Effector CD8-positive, alpha-beta T cell (primary cell): ENCODE measurements at places on chromosomes 12 and 14.
A peak's percentile ranks its signal among the peaks of the same experiment; 100 is the strongest.

DNA sequence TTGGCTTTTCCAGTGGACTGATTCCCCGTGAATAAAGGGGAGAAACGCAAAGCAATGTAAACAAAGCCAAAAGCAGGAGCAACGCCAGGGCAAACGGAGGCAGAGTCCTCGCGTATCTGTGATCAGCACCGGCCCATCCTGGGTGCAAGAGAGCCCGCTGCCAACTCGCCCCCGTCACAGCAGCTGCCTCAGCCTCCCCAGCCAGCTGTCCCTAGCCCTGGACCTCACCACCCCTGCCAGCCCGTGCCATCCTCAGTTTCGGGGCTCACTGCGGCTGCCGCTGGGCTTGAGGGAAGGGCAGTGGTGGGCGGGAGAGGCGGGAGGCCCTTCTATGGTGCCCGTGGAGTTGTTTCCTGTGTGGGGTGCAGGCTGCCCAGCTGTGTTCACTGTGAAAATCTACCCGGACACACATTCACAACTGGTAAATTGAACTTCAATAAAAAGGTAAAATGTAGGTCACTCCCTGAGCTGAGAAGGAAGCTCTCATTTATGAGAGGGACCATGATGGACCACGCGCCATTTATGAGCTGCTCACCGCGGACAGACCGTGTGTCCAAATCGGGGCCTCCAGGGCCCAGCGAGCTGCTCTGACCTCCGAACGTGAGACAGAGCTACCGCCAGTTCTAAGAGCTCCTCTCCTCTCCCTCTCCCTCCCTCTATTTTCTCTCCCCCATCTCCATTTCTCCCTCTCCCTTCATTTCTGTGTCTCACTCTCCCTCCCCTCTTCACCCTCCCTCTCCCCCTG is 330.5 kb upstream of the SFSWAP start:
- no peak for DNase-seq

- no peak for DNase-seq
Measured at GRCh38 chr14:105067969-105068301, 2.7 kb upstream of the GPR132 start.

- DNase-seq: no peak
Measured at GRCh38 chr12:71958056-71958455, 19.4 kb downstream of the TPH2 start.

GRCh38 chr14:79587875-79588274 is 623.4 kb downstream of the DIO2 start:
- no peak for DNase-seq

GRCh38 chr14:91249841-91250616 is 5.5 kb upstream of the GPR68 start:
- no peak for DNase-seq

DNA sequence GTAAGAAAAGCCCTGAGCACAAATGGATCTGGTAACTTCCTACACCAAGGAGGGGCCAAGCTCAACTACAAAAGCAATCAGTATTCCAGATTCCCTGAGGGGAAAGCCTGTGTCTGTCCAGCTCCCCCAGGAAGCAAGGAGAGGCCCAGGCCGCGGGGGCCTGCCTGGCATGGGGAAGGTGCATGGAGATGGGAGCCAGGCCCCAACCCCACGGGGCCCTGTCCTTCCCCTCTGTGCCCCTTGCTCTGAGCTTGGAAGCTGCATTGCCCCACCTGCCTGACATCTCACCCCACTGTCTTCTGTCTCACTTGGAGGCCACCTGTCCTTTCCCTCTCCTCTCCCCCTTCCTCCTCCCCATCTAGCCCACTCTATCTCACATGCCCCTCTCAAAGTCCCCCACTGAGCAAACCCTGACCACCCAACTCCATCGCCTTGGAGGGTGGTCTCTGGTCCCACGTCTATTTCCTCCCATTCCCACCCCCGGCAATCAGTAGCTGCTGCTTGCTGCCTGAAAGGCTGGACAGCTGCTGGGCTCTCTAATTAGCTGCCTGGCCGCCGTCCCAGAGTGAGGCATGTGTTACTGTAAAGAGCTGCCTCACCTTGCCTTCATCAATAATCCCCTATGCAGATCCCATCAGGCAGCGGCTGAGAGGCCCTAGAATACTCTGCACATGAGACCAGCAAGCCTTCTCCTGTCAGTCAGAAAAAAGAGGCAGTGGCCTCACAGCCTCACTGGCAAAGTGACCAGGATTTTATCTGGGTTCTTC is 3.4 kb upstream of the TMEM229B start:
- DNase-seq: no peak

GRCh38 chr12:51242120-51242519 is 3.5 kb downstream of the DAZAP2 start:
- no peak for DNase-seq

DNA sequence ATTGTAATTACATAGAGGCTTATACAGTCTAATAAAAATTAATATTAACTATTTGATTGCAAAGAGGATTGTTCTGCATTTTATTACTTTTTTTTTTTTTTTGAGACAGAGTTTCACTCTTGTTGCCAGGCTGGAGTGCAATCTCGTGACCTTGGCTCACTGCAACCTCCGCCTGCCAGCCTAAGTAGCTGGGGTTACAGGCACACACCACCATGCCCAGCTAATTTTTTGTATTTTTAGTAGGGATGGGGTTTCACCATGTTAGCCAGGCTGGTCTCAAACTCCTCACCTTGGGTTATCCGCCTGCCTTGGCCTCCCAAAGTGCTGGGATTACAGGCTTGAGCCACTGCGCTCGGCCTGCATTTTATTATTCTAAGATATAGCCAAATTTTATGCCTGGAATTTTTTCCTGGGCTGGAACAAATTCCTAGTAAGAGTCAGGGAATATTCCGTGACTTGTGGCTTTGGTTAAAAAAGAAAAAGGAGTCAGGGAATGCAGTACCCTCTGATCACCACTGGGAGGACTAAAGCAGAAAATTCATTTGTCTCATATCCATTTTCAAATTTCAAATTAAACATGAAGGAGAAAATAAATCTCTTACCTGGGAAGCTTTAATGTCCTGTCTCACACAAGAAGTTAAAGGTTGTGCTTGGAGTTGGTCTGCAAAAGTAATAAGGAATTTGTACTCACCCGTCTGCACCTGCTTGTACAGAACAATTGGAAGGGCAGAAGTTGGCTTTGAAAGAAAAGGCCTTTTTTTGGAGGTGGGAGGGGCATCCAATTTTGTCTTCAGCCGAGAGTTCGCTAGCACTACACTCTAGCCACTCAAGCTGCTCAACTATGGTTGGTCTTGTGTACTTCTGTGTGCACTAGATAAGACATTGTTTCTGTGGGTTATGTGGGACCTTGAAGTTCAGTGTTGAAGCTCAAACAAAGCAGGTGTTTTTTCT is 8.7 kb downstream of the MARK3 start:
- no peak for DNase-seq

GRCh38 chr12:15693228-15693911 is 95.8 kb downstream of the EPS8 start:
- DNase-seq: no peak

- no peak for DNase-seq
Measured at GRCh38 chr12:27273114-27273513, 29.0 kb downstream of the STK38L start.

GRCh38 chr12:89787763-89788162 is 79.1 kb upstream of the ATP2B1 start:
- DNase-seq: no peak

GRCh38 chr12:90832427-90832826 is 122.5 kb downstream of the CCER1 start:
- no peak for DNase-seq

- DNase-seq: no peak
Measured at GRCh38 chr12:45388545-45388944, 172.7 kb downstream of the ANO6 start.

GRCh38 chr12:115763376-115763775 is 514.1 kb downstream of the MED13L start:
- DNase-seq: no peak

GRCh38 chr14:65599375-65599774 is 186.8 kb downstream of the FUT8 start:
- no peak for DNase-seq

DNA sequence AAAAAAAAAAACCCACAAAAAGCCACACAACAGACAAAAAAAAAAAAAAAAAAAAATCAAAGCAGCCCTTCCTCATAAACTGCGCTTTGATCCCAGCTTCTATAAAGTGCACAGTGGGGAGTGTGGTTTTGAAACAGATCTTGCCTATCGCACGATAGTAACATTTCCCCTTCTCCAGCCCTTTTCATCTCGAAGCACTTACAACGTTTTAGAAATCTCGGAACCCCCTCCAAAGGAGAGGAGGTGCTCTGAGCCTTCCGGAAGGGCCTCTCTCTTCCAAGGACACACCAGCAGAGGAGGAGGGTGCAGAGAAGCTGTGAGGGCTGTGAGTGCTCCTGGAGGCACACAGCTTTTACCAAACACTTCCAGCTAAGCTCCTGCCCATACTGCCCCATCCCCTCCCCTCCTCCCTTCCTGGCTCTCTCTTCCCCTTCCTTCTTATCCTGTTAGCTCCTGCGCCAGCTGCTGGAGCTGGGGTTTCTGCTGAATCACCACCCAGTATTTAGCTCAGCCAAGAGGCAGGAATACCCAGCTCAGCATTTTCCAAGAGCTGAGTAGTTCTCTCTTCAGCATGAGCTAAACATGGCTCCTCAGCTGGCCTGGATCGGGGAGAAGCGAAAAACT is 28.4 kb downstream of the SLC7A8 start:
- no peak for DNase-seq

DNA sequence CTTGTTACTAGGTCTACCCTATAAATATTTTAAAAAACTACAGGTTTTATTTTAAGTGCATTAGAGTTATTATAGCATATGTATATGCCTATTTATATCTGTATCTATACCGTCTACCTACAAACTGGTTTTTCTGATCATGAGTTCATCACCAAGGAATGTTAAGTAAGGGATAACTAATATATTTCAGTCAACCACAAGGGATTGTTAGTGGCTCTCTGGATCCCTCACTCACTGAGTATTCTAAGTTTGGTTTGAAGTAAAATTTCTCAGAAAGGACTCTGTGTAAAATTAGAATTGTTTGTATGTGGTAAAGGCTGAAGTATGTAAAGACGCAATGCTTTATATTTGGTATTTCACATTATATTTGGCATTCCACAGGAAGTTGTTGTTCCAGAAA is 4.8 kb downstream of the EPYC start:
- DNase-seq: no peak

GRCh38 chr12:119008691-119009221 is 27.4 kb downstream of the SRRM4 start:
- DNase-seq: no peak

DNA sequence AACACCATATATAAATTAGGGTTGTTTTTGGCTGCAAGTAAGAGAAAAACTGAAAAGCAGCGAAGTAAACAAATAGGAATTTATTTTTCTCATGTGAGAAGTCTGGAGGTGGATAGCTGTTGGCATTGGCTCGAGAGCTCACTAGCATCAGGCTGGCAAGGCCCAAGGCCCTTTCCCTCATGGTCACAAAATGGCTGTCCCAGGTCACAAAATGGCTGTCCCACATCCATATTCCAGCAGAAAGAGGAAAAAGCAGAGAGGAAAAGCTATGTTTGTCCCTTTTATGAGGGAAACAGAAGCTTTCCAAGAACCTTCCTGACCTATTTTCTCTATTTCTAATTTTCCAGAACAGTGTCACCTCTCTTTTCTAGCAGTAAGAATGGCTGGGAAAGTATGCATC is 7.5 kb downstream of the CCDC60 start:
- no peak for DNase-seq

DNA sequence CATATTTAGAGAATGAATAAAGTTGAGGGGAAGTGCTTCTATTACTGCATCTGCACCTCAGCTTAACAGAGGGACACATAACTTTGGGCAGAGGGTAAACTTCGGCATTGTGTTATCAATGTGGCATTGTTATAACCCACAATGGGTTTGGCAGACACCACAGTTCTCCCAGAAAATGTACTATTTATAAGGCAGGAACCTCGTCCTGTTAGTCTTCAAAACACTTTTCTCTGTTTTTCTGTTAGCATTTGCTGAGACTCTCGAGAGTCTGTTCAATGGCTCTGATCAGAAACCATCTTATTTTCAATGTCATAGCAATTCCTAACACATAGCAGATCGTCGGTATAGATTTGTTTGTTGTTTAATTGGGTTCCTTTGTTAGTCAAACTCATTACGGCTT is 13.9 kb downstream of the PPP1R36 start:
- no peak for DNase-seq

- DNase-seq: no peak
Measured at GRCh38 chr14:22723815-22724214, 42.7 kb upstream of the OXA1L start.

- DNase-seq: no peak
Measured at GRCh38 chr12:560691-561390, 101.1 kb downstream of the B4GALNT3 start.

GRCh38 chr14:96102081-96102856 is 63.1 kb downstream of the C14orf132 start:
- DNase-seq: no peak

DNA sequence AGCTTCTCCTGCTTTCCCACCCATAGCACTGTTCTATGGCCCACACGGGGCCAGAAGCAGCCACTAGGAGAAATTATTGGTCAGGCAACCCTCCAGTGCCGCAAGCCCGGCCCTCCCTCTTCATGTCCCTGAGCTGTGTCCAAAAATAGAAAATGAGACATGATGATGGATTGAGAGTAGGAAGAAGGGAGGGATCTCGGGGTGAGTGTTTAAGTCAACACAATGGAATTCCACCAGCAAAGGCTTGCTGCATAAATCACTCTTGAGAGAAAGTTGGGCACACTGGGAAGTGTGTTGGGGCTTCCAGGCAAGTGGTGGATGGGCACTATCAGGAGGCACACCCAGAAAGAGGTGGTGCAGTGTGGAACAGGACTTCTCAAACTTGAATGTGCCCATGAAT is 94.2 kb downstream of the LLPH start:
- no peak for DNase-seq

DNA sequence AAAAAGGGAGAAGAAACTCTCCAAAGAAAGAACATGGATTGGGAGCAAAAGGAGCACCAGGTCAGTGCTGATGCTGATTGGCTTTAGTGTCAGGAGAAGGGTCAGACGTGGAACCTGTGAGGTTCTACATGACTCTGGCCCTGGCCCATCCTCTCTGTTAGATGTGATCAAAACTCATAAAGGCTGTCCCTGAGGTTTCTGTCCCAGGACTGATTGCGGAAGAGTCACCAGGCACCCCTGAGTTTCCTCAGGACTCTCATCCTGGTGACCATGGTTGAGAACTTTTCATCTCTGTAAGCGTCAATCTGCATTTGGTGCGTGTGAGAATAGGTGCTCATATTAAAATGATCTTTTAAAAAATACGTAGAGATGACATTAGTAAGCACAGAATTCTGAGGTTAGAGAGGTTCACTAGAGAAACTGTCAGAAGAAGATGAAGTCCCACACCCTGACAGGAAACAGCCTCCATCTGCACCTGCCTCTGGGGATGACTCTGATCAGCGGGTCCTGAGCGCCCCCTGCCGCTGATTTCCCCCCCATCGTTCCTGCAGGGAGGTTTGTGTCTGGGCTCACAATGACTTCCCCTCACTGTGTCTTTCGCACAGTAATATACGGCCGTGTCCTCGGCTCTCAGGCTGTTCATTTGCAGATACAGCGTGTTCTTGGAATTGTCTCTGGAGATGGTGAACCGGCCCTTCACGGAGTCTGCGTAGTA is 741.8 kb downstream of the TMEM121 start:
- peak; percentile 60 for DNase-seq

- no peak for DNase-seq
Measured at GRCh38 chr12:121214855-121215745, 5.2 kb downstream of the P2RX4 start.
